ENCODE measurements at places on chromosomes 13 and 19.

- no peak for DNase-seq
Observed at GRCh38 chr13:112525356-112525945, 62.5 kb downstream of the TUBGCP3 start.

DNA sequence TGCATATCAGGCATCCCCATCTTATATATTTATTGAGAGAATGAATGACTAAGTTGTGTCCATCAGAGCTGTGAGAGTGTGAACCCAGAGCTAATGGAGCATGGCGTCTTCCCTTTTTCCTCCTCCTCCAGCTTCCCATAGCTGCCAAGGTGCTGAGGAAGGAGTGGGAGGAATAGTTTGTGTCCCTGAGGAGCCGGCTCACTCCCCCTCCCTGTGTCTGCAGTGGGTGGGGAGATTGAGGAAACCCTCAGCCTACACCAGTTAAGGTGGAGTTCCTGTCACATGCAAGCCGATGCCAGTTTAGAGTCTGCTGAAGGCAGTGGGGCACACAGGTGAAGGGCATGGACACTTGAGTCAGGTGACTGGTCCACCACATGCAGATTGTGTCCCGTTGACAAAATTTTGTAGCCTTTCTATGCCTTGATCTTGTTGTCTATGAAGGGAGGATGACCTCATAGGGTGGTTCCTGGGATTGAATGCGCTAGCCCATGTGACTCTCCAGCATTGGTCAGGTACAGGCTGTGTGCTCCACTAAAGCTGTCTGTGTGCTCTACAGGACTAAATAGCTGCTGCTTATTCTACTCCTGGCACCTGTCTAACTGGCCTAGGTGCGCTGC, 47.6 kb upstream of the GPI start:
- DNase-seq = peak; percentile 11

DNA sequence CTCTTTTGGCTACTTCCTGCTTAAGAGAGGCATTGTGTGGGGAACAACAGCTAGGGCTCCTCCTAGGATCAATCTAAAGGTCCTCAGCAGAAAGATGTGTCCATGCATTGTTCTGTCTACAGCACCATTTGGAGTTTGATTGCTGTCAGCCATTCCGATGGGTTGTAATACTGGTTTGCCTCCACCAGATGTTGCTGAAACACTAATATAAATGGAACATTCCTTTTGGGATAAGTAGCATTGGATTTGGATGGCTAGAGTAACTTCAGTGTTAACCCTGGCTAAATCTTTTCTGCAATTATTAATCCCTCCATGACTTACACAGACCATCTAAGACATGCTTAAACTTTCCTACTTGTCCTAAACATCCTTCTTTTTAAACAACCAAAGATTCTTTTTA, 104.2 kb downstream of the TDRD3 start:
- no peak for DNase-seq

DNA sequence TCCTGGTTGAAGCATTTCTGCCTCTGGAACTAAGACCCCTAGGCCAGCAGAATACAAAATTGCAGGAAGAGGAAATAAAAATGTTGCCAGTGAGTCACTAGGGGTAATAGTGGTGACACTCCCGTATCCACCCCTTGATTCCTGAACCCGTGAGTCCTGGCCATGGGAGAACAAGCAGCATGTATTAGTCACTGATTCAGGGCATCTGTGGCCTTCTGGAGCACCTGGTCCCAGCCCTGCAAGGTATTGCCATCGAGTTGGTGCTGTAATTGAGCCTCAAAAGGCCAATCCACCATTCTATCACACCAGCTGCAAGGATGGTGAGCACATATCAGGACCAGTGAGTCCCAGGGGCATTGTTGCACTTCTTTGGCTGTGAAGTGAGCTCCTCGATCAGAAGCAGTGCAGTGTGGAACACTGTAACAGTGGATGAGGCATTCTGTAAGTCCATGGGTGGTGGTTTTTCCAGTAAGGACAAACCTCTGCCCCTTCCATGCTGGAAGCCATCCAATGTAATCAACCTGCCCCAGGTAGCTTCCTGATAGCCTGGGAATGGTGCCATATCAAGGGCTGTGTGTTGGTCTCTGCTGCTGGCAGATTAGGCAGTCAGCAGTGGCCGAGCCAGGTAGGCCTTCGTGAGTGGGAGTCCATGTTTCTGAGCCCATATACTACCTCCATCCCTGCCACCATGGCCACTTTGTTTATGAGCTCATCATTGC, 39.6 kb downstream of the C1QTNF9 start:
- DNase-seq = no peak

DNA sequence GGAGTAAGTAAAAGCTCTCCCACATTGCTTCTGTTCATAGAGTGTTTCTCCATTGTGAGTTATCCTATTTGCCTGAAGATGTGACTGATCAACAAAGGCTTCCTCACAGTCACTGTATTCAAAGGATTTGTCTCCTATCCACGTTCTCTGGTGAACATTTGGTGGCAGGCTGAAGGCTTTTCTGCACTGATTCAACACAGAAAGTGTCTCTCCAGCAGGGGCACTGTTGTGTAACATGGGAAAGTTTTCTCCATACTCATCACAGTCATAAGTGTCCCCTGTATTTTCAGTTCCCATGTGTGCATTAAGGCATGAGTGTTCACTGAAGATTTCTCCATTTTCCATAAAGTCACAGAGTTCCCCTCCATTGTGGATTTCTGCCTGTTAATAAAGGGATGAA, 17.6 kb downstream of the ZNF121 start:
- no peak for DNase-seq

DNA sequence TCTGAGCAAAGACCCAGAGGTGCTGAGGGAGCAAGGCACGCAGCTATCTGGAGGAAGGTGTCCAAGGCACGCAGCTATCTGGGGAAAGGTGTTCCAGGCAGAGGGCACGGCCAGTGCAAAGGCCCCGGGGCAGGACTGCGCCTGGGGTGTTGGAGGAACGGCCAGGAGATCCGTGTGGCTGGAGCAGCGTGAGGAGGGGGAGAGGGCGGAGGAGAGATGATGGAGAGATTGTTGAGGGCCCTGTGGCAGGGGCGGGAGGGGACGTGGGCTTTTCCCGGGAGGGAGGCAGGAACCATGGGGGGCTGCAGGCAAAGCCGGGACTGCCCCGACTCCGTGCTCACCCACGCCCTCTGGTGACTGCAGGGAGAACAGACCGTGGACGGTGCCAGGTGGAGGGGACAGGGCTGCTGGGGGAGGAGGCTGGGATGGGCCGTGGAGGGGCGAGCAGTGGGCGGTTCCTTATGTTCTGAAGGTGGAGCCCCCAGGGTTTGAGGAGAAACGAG, 13.3 kb upstream of the MISP start:
- DNase-seq = peak; percentile 50

DNA sequence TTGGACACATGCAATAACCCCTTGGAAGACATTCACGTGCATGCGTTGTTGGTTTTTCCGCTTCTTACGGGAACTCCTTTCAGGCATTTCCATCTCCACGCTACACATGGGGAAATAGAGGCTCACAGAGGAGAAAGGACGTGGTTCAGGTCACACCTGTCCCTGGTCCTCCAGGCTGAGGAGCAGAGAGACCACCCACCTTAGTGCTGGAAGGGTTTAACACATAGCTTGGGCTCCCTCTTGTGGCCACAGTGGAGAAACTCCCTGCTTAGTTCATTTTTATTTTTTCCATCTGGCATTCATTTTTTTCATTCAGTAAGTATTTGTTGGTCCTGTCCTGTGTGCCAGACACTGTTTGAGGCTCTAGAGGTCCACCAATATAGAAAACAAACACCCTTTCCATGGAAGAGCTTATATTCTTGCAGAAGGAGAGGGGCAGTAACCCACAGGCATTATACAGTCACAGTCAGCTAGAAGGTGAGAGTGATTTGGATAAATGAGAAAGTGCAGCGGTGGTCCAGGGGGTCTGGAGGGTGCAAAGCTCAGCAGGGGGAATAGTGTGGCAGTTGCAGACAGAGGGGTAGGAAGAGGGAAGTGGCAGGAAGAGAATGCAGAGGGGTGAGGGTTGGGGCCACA, 24.2 kb upstream of the TTYH1 start:
- peak; percentile 65 for DNase-seq
